ENCODE measurements at places on chromosomes 2 and 18.

DNA sequence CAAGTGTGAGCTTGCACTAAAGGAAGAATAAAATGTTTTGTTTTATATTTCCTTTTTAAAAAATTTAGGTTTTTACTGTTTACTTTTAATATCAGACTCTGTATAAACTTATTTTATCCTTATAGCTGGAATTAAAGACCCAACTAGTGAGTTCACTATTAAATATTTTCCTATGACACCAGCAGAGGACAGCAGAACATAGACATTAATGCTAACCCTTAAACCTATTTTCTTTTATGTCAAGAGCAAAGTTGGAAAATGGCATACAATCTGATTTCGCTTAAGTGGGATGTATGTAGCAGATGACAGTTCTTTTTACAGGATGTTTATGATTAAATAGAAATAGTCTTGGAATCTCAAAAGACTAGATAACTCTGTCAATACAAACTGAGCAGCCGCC lies 188.2 kb upstream of the XIRP2 start:
- no peak for DNase-seq

DNA sequence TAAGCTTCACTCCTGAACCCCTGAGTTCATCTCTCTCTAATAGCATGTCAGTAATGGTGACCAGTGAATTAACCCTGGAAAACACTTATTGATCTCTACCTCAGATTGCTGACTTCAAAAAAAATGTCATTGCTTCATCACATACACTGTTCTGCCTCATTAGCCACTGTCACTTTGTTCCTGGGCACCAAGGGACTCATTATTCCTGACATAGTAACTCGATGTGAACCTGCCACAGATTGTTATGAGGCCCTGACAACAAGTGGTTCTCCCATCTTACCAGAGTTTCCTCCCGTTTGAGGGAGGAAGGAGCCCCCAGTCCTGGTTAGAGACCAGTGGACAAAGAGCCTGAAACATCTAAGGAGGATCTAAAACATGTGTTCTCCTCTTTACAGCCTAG lies 403.3 kb upstream of the SMIM21 start:
- DNase-seq, result no peak

- DNase-seq, result no peak
Measured at GRCh38 chr18:39713961-39714360, 2148.4 kb upstream of the CELF4 start.

- no peak for DNase-seq
Measured at GRCh38 chr2:158676696-158677095, 118.4 kb upstream of the DAPL1 start.
